ENCODE measurements at places on chromosomes 3 and 15.
A peak's percentile ranks its signal among the peaks of the same experiment; 100 is the strongest.

DNA sequence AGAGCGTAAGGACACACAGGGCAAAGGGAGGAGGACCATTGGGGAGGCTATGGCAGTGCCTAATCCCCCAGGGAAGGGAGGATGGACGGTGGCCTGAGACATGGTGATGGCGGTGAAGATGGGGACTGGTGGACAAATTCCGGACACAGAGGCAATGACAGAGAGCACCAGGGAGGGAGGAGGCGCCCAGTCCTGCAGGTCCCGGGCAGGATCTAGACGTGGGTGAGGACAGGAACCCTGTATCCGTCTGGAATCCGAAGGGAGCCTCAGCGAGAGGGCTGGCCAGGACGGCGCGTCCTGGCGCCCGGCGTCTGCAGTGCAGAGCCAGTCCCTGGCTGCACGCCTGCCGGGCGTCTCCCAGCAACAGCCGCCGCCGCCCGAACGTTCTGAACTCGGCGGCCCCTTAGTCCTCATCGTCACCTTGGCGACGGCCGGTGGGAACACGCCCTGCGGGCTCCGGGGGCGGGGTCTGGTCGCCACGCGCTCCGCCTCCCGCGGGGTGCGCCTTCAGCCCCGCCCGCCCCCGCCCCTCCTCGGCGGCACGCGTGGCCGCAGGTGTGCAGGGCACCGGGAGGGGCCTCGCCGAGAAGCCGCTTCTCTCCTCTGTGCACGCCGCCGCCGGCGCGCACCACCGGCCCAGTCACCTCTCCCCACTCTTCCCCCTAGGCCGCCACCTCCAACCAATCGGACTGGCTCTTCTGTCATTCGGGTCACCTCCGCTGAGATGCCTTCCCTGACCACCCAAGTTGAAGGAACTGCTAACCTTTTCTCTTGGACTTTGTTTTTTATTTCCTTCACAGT, 11.6 kb downstream of the XIRP1 start:
- peak; percentile 96 for DNase-seq

DNA sequence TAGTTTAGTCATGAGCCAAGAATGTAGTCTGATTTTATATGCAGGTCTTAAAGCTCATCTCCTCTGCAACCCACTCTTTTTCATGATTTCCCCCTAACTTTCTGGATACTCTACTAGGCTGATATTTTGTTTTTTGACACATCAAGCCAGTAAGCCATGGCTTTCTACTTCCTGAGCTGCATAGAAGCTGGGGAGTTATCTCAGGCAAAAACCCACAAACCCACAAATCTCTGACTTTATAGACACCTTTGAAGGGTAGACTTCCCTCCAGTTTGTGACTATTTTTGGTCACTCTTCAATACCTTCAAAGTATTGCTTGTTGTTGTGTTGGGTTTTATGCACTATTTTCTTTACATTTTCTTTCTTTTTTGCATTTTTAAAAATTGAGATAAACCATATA, 28.6 kb downstream of the TMEM202 start:
- DNase-seq: no peak

DNA sequence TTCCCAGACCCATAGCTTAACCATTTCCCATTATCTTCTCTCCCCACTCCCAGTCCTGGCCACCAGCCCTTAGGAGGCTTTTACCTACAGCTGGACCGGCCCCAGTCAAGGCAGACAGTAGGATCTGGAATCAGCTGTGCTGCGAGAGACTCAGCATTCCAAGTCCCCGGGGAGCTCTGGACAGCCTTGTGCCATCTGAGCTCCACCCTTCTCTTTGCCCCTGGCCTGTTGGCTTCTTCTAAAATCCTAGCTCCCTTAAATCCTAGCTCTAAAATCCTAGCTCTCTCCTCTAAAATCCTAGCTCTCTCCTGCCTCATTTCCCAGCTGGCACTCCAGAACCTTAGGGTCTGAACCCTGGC, 21.3 kb downstream of the MEGF11 start:
- no peak for DNase-seq

- no peak for DNase-seq
Observed at GRCh38 chr3:2001306-2002108, 97.2 kb upstream of the CNTN4 start.

GRCh38 chr3:160287666-160288065, 62.4 kb downstream of the C3orf80 start:
- no peak for DNase-seq

DNA sequence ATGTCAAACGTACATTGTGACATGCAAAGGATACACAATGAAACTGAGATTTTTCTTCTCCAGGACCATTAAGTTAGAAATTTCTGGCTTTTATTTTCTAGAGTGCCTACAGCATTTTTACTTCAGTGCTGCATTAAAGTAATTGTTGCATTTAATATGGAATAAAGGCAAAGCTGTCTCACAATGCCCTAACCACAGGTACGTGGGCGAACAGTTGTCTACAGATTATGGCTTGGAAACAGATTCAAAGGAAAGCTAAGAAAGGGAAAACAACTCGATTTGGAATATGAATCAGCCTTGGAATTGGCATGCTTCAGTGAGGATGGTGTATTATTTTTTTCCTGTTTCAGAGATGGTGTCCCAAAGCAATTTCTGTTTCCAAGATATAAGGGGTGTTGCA, 79.1 kb upstream of the TUSC7 start:
- DNase-seq: no peak

DNA sequence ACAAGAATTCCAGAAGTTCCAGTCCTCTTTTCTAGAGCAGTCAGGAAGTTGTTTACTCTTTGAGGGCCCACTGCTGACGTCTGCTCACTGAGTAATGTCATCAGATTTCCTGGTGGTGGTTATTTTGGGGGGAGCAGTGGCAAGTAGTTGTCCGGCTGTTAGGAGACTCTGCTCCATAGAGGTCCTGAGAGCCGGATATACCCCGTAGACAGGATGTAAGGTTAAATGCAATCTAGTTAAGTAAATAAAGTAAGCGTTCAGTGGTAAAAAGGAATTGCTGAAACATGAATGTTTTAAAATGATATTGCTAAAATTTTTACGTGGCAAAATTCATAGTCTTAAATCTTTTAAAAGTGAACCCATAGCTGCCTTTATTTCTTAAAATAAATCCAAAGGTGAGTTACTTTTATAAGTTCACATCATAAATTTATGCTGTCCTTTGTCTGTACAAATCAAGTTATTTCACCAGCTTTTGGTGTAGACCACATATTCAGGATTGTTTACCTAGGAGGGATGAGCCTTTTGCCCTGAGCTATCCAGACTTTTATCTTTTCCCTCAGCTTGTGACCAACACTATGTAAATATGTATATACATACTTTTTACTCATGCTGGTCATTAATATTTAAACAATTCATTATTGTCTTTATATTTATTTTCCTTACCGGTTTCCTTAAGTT, 65.8 kb downstream of the PDE8A start:
- no peak for DNase-seq

- DNase-seq: peak; percentile 59
Observed at GRCh38 chr3:14133188-14133800, 8.4 kb downstream of the TMEM43 start.

GRCh38 chr15:73539212-73540128, 93.7 kb downstream of the NPTN start:
- no peak for DNase-seq

- DNase-seq: no peak
Observed at GRCh38 chr15:66369773-66370651, 13.5 kb upstream of the TIPIN start.

DNA sequence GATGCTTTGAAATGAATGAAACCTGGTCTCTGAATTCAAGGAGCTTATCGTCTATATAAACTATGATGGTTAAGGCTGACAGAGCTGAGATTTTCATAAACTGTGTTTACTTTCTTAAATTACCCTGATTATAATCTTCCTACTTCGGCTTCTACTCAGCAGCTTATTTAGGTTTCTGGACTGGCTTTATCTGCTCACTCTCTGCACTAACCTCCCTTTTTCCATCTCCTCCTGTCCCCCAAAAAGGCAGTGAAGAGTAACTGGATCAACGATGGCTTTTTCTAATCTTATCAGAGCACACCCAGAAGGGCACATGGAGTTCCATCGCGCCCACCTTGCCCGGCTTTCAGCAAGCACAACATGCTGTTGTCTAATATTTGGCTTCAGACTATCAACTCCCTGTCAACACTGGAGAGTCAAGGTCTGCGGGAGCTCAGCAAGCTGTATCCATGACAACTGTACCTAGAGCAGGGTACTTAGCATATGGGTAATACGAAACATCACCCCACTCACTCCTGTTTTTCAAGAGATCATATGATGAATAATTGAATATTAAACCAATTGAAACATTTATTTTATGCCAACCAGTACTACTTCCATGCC, 417.3 kb downstream of the GABRB3 start:
- DNase-seq: no peak

- DNase-seq: no peak
Observed at GRCh38 chr3:156593814-156594213, 38.9 kb upstream of the SSR3 start.

DNA sequence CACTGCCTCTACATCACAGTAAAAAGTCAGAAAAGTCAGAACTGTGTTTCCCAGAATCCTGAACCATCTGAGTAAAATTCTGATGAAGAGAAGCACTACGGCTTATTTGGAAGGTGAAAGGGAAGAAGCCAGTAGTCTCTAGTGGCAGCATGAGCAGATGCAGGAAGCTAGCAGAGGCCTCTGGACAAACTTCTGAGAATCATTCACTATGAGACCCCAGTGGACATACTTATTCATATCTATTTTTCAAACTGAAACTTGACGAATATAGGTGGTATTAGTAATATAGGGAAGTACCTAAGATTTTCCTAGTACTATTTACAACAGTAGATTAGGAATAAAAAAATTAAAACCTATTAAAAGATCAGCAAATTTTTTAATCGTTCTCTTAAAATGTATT, 272.8 kb upstream of the TTC14 start:
- DNase-seq: no peak

- DNase-seq: no peak
Observed at GRCh38 chr15:82045179-82045891, 483 bp downstream of the MEX3B start.

- no peak for DNase-seq
Observed at GRCh38 chr3:45795882-45796765, at the start of gene SLC6A20. Gene SLC6A20 (minus strand): TSS chr3:45796536. CDS start chr3:45796419, 117 bp downstream.

GRCh38 chr3:54573858-54574257, 354.0 kb downstream of the LRTM1 start:
- no peak for DNase-seq

DNA sequence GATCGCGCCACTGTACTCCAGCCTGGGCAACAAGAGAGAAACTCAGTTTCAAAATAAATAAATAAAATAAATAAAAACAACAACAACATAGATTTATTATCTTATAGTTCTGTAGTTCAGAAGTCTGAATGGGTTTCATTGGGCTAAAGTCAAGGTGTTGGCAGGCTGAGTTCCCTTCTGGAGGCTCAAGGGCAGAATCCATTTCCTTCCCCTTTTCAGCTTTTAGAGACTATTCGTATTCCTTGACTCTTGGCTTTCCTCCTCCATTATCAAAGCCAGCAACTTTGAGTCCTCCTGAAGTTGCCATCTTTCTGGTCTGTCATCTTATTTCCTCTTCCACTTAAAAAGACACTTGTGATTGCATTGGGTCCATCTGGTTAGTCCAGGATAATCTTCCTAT, 12.1 kb downstream of the BLM start:
- DNase-seq: no peak

- no peak for DNase-seq
Observed at GRCh38 chr15:64246364-64247189, 83.8 kb upstream of the PPIB start.

DNA sequence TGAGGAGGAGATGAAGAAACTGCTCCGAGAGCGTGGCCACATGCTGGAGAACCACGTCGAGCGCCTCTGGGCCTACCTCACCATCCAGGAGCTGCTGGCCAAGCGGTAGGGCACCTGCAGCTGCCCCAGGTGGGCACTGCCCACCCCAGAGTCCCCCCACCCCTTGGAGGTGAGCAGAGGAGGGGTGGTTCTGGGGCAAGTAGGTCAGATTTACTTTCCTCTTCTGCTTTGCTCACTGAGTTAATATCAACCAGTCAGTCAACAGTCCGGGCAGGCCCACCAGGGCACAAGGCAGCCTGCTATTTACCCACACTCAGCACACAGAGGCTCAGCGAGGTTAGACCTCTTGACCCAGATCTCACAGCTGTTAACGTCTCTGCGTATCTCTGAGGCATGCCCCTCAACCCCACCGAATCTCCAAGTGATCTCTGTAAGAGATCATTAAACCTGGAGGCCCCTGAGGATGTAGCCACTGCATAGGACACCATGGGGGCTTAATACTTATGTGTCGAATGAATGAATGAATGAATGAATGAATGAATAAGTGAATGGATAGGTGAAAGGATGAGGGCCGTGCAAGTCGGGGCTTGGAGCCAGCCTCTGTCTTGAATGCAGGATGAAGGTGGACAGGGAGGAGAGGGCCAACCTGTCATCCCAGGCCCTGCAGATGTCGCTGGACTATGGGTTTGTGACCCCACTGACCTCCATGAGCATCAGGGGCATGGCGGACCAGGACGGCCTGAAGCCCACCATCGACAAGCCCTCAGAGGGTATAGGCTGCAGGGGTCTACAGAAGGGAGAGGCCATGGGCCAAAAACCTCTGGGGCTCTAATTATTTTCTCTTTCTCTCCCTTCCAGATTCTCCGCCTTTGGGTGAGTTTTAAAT, 8.0 kb upstream of the ITIH3 start:
- no peak for DNase-seq

GRCh38 chr3:17942856-17943255, 200.4 kb upstream of the TBC1D5 start:
- DNase-seq: no peak

DNA sequence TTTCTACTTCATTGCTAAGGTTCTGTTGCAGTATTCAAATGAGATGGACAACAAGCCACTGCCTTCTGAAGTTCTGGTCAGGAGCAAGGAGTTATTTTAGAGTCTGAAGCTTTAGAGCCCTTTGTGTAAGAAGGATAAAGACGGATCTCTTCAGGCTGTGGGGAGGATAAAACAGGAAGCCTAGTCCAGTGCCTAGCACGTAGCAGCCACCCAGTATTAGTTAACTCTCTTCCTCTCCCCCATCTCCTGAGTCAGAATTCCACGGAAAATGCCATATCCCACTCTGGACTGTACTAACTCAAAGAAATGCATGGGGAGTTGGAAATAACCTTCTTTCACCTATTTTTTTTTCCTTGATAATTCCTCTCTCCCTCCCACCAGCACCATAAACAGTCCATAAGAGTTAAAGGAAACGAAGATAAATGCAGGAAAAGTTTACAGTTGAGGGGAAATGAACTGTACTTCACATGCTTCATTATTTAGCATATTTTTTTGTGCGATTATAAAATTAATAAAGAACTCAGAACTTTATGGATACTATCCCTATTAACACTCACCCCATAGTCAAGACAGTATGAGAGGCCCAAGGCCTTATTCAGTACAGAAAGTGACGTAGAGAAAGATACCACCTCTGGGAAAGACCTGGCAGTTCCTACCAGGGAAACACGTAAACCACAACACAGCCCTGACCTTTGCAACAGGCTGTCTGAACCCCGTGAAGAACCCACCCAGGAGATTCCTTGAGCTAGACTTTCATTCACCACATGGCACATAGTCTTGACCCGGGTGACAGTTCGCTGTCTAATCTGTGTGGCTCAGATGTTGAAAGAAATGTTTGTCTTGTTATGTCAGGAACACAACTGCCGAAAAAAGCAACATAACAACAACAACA, 9.2 kb downstream of the IGF2BP2 start:
- no peak for DNase-seq

GRCh38 chr3:67377299-67377698, 277.1 kb downstream of the SUCLG2 start:
- no peak for DNase-seq

Data from cardiac septum (tissue), 1 donor.